Bronchus fibroblast of lung (primary cell): ENCODE measurements at places on chromosomes 13 and 19. TPM values are rescaled to one million over a fixed set of nuclear protein-coding genes. Genes with fewer than 3 reads are reported as not detected.

Gene PSG3
- total RNA-seq, result not detected in 2 replicates

Gene CYP2A7
- total RNA-seq, result not detected in 2 replicates

Gene POSTN
- total RNA-seq, result 5.8 and 7.1 TPM in 2 replicates

Gene RDH8
- not detected in 2 replicates for total RNA-seq

Gene VSTM1
- total RNA-seq, result not detected in 2 replicates

Gene PGLYRP1
- not detected in 2 replicates for total RNA-seq

Gene IFNL1
- total RNA-seq, result not detected in 2 replicates

Gene GZMM
- total RNA-seq, result 0.30 TPM in 1 of 2 replicates, not detected in the other

Gene ISYNA1
- 29.9 and 43.0 TPM in 2 replicates for total RNA-seq

Gene CEACAM4
- total RNA-seq, result not detected in 2 replicates

Gene ZNF284
- 0.74 and 1.0 TPM in 2 replicates for total RNA-seq

Gene ZNF677
- 4.5 and 9.1 TPM in 2 replicates for total RNA-seq

Gene NLRP4
- total RNA-seq, result not detected in 2 replicates

Gene CLEC17A
- total RNA-seq, result not detected in 2 replicates

Gene GAPDHS
- not detected in 2 replicates for total RNA-seq

Gene NKG7
- total RNA-seq, result not detected in 2 replicates

Gene ICAM3
- total RNA-seq, result 6.9 and 9.8 TPM in 2 replicates

Gene ARL11
- under 0.01 TPM in 1 of 2 replicates, not detected in the other for total RNA-seq

Gene FFAR2
- total RNA-seq, result not detected in 2 replicates

Gene HCN2
- total RNA-seq, result 0.17 and 0.30 TPM in 2 replicates

Gene NCAN
- total RNA-seq, result not detected in 2 replicates

Gene ZSCAN18
- 29.7 and 29.9 TPM in 2 replicates for total RNA-seq

Gene PEPD
- total RNA-seq, result 45.3 and 58.2 TPM in 2 replicates

Gene JSRP1
- 0.15 TPM in 1 of 2 replicates, not detected in the other for total RNA-seq

Gene KCNRG
- 1.2 and 1.3 TPM in 2 replicates for total RNA-seq

Gene NUP62
- total RNA-seq, result 57.1 and 57.3 TPM in 2 replicates

Gene EPSTI1
- total RNA-seq, result 2.2 and 4.4 TPM in 2 replicates

Gene DZIP1
- 23.4 and 24.4 TPM in 2 replicates for total RNA-seq

Gene DENND1C
- total RNA-seq, result not detected in 2 replicates

Gene JAK3
- 3.5 and 3.9 TPM in 2 replicates for total RNA-seq

Gene ZNF566
- total RNA-seq, result 2.8 and 3.4 TPM in 2 replicates

Gene CACNG7
- total RNA-seq, result 0.17 and 0.74 TPM in 2 replicates

Gene KLK14
- not detected in 2 replicates for total RNA-seq

Gene CNN1
- 9.1 and 9.2 TPM in 2 replicates for total RNA-seq

Gene ENOX1
- 0.84 and 1.3 TPM in 2 replicates for total RNA-seq

Gene CEACAM16
- not detected in 2 replicates for total RNA-seq

Gene TRAPPC6A
- total RNA-seq, result 10.1 and 13.2 TPM in 2 replicates
